ENCODE measurements at places on chromosomes 16 and 17. TPM values are rescaled to one million over a fixed set of nuclear protein-coding genes. Genes with fewer than 3 reads are reported as not detected.

The IFT20 gene
- 38.7 TPM for polyA plus RNA-seq

The PPY gene
- polyA plus RNA-seq: not detected

The MPP2 gene
- polyA plus RNA-seq: 1.0 TPM

The KRTAP3-2 gene
- not detected for polyA plus RNA-seq

The KRT17 gene
- not detected for polyA plus RNA-seq

The NFATC2IP gene
- 30.1 TPM for polyA plus RNA-seq

The TVP23A gene
- polyA plus RNA-seq: not detected

The GDE1 gene
- 40.2 TPM for polyA plus RNA-seq

The PABPN1L gene
- polyA plus RNA-seq: not detected

The HOXB6 gene
- not detected for polyA plus RNA-seq

- no peak overlapping the region for H3K27ac ChIP-seq
- H3K27me3 ChIP-seq: no peaks in the 10 kb centered on the region
- no peaks in the 10 kb centered on the region for H3K4me1 ChIP-seq
- DNase-seq: no peak
- no peaks in the 10 kb centered on the region for H3K36me3 ChIP-seq
- no peak overlapping the region for H3K4me3 ChIP-seq
Observed at GRCh38 chr17:10899281-10899680, 61.4 kb upstream of the PIRT start.

- H3K4me3 ChIP-seq: no peak overlapping the region
- no peak for DNase-seq
- no peaks in the 10 kb centered on the region for H3K4me1 ChIP-seq
- no peaks in the 10 kb centered on the region for H3K36me3 ChIP-seq
- H3K27ac ChIP-seq: no peak overlapping the region
- H3K27me3 ChIP-seq: no peaks in the 10 kb centered on the region
Observed at GRCh38 chr16:86029131-86029741, 130.3 kb downstream of the IRF8 start.

DNA sequence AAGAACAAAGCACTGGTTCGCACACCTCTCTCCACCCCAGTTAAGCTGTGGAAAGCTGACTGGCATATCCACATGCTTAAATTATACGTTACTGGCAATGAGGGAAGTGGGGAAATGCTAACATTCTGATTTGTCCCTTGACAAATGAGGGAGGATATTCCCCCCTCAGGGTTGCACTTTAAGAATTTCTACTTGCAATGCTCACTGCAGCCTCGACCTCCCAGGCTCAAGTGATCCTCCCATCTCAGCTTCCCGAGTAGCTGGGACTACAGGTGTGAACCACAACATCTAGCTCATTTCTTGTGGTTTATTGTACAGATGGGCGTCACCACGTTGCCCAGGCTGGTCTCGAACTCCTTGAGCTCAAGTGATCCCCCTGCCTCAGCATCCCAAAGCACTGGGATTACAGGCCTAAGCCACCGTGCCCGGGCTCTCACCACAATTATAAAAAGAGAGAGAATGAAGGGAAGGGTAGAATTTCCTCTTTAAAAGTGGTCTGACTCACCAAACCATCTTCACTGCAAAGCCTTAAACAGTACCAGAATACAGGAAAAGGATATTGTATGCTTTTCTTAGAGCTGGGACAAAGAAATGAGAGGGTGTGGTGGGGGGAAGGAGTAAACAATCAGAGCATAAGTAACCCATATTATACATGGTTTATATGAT is 38.9 kb downstream of the KANSL1 start:
- no peaks in the 10 kb centered on the region for H3K36me3 ChIP-seq
- H3K4me3 ChIP-seq: no peak overlapping the region
- peak; percentile 19 for DNase-seq
- H3K27ac ChIP-seq: peak overlapping the region; percentile 40
- H3K27me3 ChIP-seq: no peaks in the 10 kb centered on the region

DNA sequence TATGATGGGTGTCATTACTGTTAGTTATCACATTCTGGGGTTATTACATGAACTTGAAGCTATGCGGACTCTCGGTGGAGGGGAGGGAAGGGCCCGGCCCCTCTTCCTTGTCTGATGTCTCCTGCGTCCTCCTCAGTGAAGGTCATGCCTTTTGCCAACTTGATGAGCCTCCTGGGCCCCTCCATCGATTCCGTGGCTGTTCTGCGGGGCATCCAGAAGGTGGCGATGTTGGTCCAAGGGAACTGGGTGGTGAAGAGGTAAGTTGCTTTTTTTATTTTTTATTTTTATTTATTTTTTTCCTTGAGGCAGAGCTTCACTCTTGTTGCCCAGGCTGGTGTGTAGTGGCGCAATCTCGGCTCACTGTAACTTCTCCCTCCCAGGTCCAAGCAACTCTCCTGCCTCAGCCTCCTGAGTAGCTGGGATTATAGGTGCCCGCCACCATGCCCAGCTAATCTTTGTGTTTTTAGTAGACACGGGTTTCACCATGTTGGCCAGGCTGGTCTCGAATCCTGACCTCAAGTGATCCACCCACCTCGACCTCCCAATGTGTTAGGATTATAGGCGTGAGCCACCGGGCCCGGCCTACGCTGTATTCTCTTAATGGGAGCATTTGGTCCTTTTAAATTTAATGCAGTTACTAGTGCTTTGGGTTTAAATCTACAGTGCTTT is 21.6 kb downstream of the POLR3E start:
- H3K4me3 ChIP-seq: no peak overlapping the region
- H3K36me3 ChIP-seq: peaks cover 68% of the 10 kb centered on the region
- no peak overlapping the region for H3K27ac ChIP-seq
- no peaks in the 10 kb centered on the region for H3K27me3 ChIP-seq
- peaks cover 5% of the 10 kb centered on the region for H3K4me1 ChIP-seq
- DNase-seq: peak; percentile 60

- no peak overlapping the region for H3K27ac ChIP-seq
- H3K4me3 ChIP-seq: no peak overlapping the region
- no peak for DNase-seq
- no peaks in the 10 kb centered on the region for H3K27me3 ChIP-seq
- H3K36me3 ChIP-seq: no peaks in the 10 kb centered on the region
Observed at GRCh38 chr17:33328129-33328528, 35.0 kb upstream of the ASIC2 start.

- H3K36me3 ChIP-seq: no peaks in the 10 kb centered on the region
- H3K27me3 ChIP-seq: no peaks in the 10 kb centered on the region
- no peak overlapping the region for H3K27ac ChIP-seq
- DNase-seq: no peak
- H3K4me3 ChIP-seq: no peak overlapping the region
Observed at GRCh38 chr16:52568495-52568894, 21.6 kb upstream of the TOX3 start.

GRCh38 chr17:11340803-11341202 is 99.8 kb downstream of the SHISA6 start:
- no peaks in the 10 kb centered on the region for H3K4me1 ChIP-seq
- H3K27ac ChIP-seq: no peak overlapping the region
- H3K4me3 ChIP-seq: no peak overlapping the region
- no peak for DNase-seq

DNA sequence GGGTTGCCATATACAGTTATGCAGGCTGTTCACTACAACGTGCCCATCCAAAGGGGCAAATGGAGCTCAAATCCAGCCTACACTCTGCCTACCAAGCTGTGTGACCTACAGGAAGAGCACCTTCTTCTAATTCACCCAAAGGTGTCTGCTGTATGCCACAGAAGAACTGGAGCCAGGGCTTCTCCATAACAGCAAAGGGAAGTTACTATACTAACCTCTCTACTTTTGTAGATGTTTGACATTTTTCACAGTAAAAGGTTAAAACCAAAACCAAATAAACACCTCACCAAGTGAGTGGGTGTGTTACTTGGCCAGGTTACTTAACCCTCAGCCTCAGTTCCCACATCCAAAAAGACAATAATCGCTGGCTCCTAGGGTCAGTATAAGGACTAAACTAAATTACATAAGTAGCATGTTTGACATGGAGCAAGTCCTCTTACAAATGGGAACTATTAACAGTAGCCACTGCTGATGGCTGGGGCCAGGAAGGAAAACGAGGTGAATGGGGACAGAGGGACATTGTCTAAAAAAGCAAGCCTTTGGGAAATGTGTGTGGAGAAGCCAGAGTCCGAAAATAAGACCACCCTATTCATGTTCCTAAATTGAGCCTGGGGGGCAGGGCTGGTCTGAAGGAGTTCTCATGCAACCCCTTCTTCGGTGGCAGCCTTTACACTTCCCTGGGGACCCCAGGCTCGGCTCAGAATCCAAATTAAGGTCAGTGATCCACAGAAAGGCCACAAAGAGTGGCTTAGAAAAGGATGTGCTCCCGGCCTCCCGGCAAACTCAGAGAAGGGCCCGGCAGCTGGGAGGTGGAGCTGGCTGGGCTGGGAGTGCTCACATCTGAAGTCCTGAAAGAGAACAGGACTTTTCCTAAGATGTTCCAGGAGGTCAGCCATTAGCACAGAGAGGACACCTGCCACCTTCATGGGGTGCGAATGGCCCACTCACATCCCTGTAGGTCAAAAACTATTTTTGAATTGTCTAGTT is 13.5 kb downstream of the CUEDC1 start:
- H3K27me3 ChIP-seq: peaks cover 6% of the 10 kb centered on the region
- peaks cover 7% of the 10 kb centered on the region for H3K4me1 ChIP-seq
- DNase-seq: no peak
- H3K27ac ChIP-seq: no peak overlapping the region
- no peak overlapping the region for H3K4me3 ChIP-seq
- no peaks in the 10 kb centered on the region for H3K36me3 ChIP-seq

DNA sequence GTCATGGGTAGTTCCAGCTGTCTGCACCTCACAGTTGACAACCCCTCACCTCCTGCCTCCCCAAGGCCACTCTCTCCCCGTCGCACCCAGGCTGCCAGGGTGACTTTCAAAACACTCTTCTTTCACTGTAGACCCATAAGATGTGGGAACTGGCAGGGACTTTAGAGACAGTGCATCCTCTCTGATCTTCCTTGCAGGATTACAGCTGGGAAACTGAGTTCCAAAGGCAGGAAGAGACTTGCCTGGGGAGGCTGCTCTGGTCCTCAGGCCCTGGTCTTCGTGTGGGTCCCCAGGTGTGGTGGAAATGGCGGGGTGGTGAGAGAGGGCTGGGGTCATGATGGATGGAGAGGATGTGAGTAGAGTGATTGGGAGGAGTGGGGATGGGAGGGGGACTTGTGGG is 21.9 kb upstream of the NKD1 start:
- no peaks in the 10 kb centered on the region for H3K4me1 ChIP-seq
- no peaks in the 10 kb centered on the region for H3K36me3 ChIP-seq
- no peak overlapping the region for H3K4me3 ChIP-seq
- no peak for DNase-seq
- no peak overlapping the region for H3K27ac ChIP-seq
- no peaks in the 10 kb centered on the region for H3K27me3 ChIP-seq

DNA sequence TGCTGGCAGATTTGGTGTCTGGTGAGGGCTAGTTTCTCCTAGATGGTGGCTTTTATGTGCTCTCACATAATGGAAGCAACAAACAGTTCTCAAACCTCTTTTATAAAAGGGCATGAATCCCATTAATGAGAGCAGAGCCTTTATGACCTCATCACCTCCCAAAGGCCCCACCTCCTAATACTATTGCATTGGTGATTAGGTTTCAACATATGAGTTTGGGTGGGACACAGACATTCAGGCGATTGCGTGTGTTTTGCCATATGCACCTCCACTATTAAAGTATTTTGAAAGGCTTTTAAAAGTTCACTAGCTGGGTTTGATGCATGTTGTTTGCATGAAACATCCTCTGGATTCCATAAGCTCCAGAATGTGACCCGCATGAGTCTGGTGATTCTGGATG is 24.4 kb upstream of the DNAJA2 start:
- no peaks in the 10 kb centered on the region for H3K27me3 ChIP-seq
- H3K36me3 ChIP-seq: no peaks in the 10 kb centered on the region
- H3K4me1 ChIP-seq: no peaks in the 10 kb centered on the region
- H3K27ac ChIP-seq: no peak overlapping the region
- no peak for DNase-seq

GRCh38 chr16:12317121-12317810 is 340.7 kb downstream of the SNX29 start:
- no peaks in the 10 kb centered on the region for H3K4me1 ChIP-seq
- H3K36me3 ChIP-seq: no peaks in the 10 kb centered on the region
- DNase-seq: no peak
- H3K27ac ChIP-seq: no peak overlapping the region
- no peak overlapping the region for H3K4me3 ChIP-seq

DNA sequence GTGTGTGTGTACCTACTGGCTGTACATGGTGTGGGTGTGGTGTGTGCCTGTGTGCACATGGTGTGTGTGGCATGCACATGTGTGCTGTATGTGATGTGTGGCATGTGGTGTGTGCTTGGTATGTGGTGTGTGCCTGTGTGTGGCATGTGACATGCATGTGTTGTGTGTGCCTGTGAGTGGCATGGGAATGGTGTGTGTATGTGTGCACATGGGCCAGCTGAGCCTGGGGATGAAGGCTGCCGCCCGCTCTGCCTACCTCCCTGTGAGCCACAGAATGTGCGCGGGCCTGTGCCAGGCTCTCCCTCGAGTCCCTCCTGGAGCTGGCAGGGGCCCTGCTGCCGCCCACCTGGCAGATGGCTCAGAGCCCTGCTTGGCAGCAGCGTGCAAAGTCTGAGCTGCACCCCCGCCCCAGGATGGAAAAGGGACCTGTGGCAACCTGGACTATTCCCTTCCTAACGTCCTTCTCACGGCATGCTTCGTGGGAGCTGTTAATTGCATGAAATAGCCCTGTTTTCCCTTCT is 9.3 kb downstream of the PRSS27 start:
- H3K27me3 ChIP-seq: no peaks in the 10 kb centered on the region
- DNase-seq: no peak
- peaks cover 1% of the 10 kb centered on the region for H3K4me1 ChIP-seq
- peaks cover 15% of the 10 kb centered on the region for H3K36me3 ChIP-seq
- H3K27ac ChIP-seq: no peak overlapping the region
- H3K4me3 ChIP-seq: no peak overlapping the region

DNA sequence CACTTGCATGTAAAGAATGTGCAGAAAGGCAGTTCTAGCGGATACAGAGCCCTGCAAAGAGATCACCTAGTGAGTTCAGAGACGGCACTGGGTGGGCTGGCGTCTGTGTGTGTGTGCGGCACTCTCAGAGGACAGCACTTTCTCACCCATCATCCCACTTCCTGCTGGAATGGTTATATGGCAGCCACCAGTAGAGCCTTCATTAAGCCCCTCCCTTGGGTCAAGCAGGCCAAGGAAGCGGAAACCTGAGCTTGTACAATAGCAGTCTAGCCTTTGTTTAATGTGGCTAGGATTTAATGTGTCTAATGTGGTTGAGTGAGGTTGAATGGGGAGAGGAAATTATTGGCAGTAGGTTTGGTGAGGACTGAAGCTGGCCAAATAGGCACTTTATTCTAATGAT is 88.3 kb upstream of the ELAC2 start:
- H3K27ac ChIP-seq: no peak overlapping the region
- DNase-seq: no peak
- no peaks in the 10 kb centered on the region for H3K36me3 ChIP-seq
- no peak overlapping the region for H3K4me3 ChIP-seq

- H3K4me1 ChIP-seq: no peaks in the 10 kb centered on the region
- no peak overlapping the region for H3K4me3 ChIP-seq
- no peak for DNase-seq
- no peaks in the 10 kb centered on the region for H3K36me3 ChIP-seq
Observed at GRCh38 chr16:20391045-20391444, 13.5 kb downstream of the PDILT start.

GRCh38 chr17:81218991-81219390 is 3.8 kb downstream of the CEP131 start:
- no peak overlapping the region for H3K4me3 ChIP-seq
- H3K27me3 ChIP-seq: no peaks in the 10 kb centered on the region
- H3K4me1 ChIP-seq: peaks cover 18% of the 10 kb centered on the region
- no peak for DNase-seq
- no peak overlapping the region for H3K27ac ChIP-seq
- no peaks in the 10 kb centered on the region for H3K36me3 ChIP-seq

GRCh38 chr17:81866440-81867169 is 4.5 kb downstream of the ARHGDIA start:
- H3K27me3 ChIP-seq: no peaks in the 10 kb centered on the region
- H3K4me3 ChIP-seq: no peak overlapping the region
- peaks cover 26% of the 10 kb centered on the region for H3K36me3 ChIP-seq
- no peak overlapping the region for H3K27ac ChIP-seq
